Cardiac atrium fibroblast (primary cell): ENCODE measurements at places on chromosomes 2 and 18. TPM values are rescaled to one million over a fixed set of nuclear protein-coding genes. Genes with fewer than 3 reads are reported as not detected.

Gene GALNT3
- not detected in 2 replicates for total RNA-seq

Gene MYOM1
- under 0.01 and 0.16 TPM in 2 replicates for total RNA-seq

Gene TMEM247
- total RNA-seq, result not detected in 2 replicates

Gene LYPD6
- total RNA-seq, result not detected in 2 replicates

Gene METTL4
- 4.7 and 4.9 TPM in 2 replicates for total RNA-seq

Gene PLGLB2
- 2.3 TPM in 1 of 2 replicates, not detected in the other for total RNA-seq

Gene PID1
- total RNA-seq, result 20.6 and 86.2 TPM in 2 replicates

Gene ING5
- total RNA-seq, result 10.8 and 18.3 TPM in 2 replicates

Gene SLC25A52
- not detected in 2 replicates for total RNA-seq

Gene GBX2
- not detected in 2 replicates for total RNA-seq

Gene BMP10
- total RNA-seq, result not detected in 2 replicates

Gene VSNL1
- total RNA-seq, result 0.16 TPM in 1 of 2 replicates, not detected in the other

Gene RPL31
- total RNA-seq, result 1,289 and 1,547 TPM in 2 replicates

Gene NPAS2
- total RNA-seq, result 17.0 and 22.0 TPM in 2 replicates

Gene CNOT9
- total RNA-seq, result 38.5 and 49.6 TPM in 2 replicates

Gene GNAL
- 0.72 and 2.1 TPM in 2 replicates for total RNA-seq

Gene RBM45
- total RNA-seq, result 9.9 and 11.8 TPM in 2 replicates

Gene LHCGR
- total RNA-seq, result not detected in 2 replicates

Gene SCG2
- 0.32 and 2.3 TPM in 2 replicates for total RNA-seq

Gene IL1RL1
- 25.8 and 85.2 TPM in 2 replicates for total RNA-seq

Gene TMEM150A
- total RNA-seq, result 21.4 and 31.4 TPM in 2 replicates

Gene HOXD9
- not detected in 2 replicates for total RNA-seq

Gene COL4A3
- total RNA-seq, result 3.1 and 3.2 TPM in 2 replicates

Gene KHK
- total RNA-seq, result 1.3 TPM in 1 of 2 replicates, not detected in the other

Gene CRYGD
- total RNA-seq, result not detected in 2 replicates

Gene GPR45
- total RNA-seq, result not detected in 2 replicates

Gene KIF5C
- total RNA-seq, result 0.16 TPM in 1 of 2 replicates, not detected in the other

Gene DYNC1I2
- 83.9 and 86.8 TPM in 2 replicates for total RNA-seq

Gene ALPI
- total RNA-seq, result not detected in 2 replicates

Gene CD8B2
- total RNA-seq, result not detected in 2 replicates

Gene CROCC2
- 1.8 TPM in 1 of 2 replicates, not detected in the other for total RNA-seq

Gene INO80D
- total RNA-seq, result 3.8 and 7.8 TPM in 2 replicates

Gene CHRND
- total RNA-seq, result not detected in 2 replicates

Gene TMEM200C
- not detected in 2 replicates for total RNA-seq

Gene DOK6
- 0.72 and 3.1 TPM in 2 replicates for total RNA-seq

Gene MLPH
- total RNA-seq, result 6.3 and 9.9 TPM in 2 replicates

Gene PLA2R1
- 12.5 and 15.6 TPM in 2 replicates for total RNA-seq

Gene CIB4
- not detected in 2 replicates for total RNA-seq

Gene MAIP1
- 8.6 and 13.7 TPM in 2 replicates for total RNA-seq

Gene PLEKHH2
- 0.90 and 1.8 TPM in 2 replicates for total RNA-seq

Gene C1QL2
- not detected in 2 replicates for total RNA-seq

Gene TRIP12
- total RNA-seq, result 66.8 and 143 TPM in 2 replicates

Gene NEU4
- total RNA-seq, result not detected in 2 replicates

Gene UGT1A3
- not detected in 2 replicates for total RNA-seq

Gene GRHL1
- 0.16 TPM in 1 of 2 replicates, not detected in the other for total RNA-seq

Gene DSG4
- not detected in 2 replicates for total RNA-seq
